Activated effector memory CD4-positive, alpha-beta T cell treated with anti-CD3 and anti-CD28 coated beads, Interleukin-2, amount 50 U/mL, for 16 hours (primary cell): ENCODE measurements at places on chromosomes 13 and 19.

DNA sequence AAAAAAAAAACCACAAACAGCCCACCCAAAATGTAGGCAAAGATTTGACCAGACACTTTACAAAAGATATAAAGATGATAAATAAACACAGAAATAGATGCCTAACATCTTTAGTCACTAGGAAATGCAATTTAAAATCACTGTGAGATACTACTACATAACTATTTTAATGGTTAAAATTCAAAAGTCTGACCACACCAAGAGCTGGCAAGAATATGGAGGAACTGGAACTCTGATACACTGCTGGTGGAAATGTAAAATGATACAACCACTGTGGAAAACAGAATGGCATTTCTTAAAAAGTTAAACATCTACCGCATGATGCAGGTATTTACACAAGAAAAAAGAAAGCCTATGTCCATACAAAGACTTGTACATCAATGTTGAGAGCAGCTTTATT is 26.8 kb downstream of the VWA8 start:
- no peak for DNase-seq

GRCh38 chr13:30720172-30720869 is 15.0 kb upstream of the ALOX5AP start:
- DNase-seq: no peak

DNA sequence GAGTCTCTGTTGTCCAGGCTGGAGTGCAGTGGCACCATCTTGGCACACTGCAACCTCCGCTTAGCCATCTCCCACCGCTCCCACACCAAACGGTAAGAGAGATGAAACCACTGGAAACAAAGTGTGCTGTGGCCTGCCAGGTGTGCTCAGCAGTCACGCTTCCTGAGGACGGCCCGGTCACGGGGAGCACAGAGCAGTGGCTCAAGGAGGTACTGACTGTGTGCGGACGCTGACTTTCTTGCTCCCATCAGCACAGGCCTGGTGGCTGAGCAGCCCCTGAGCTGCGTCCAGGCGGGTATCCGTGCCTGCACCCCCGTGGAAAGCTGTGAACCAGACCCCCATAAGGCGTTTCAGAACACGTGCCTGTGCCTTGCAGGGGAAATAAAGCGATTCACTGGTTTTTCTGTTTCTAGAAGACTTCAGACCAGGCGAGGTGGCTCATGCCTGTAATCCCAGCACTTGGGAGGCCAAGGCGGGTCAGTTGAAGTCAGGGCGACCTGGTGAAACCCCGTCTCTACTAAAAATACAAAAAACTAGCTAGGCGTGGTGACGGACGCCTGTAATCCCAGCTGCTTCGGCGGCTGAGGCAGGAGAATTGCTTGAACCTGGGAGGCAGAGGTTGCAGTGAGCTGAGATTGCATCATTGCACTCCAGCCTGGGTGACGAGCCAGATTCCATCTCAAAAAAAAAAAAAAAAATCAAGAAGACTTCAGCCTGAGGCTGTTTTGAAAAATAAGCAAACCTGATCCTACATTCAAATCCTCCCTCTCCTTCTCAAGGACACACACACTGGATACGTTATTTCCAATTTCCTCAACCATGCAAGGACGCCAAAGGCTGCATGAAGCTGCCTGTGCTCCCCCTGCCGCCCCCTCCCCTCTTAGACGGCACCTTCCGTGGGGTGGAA is 25.5 kb downstream of the ADPRHL1 start:
- no peak for DNase-seq

- no peak for DNase-seq
These were observed 103.6 kb upstream of the MYO16 start for GRCh38 chr13:108525827-108526226.

DNA sequence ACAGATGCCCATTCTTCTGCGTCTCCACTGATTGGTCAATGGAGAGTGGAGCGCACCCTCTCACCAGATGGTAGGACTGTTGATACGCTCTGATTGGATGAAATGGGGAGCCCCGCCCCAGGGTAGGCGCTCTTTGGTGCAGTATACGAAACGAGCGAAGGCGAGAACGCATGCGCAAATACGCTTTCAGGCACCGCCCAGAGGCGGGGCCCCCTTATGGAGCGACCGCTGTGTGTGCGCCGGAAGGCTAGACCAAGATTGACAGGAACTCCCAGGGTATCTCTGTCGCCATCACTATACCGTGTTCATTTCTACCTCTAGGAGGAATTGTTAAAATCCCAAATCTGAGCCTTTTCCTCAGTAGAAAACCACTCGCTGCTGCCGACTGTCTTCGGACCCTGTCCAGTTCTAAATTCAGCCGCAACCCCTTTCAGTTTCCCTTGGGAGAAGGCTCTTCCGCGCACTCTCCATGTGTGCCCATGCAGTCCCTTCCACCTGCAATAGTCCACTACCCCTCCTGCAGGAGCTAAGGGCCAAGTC is 720 bp upstream of the HNRNPL start:
- peak; percentile 99 for DNase-seq

DNA sequence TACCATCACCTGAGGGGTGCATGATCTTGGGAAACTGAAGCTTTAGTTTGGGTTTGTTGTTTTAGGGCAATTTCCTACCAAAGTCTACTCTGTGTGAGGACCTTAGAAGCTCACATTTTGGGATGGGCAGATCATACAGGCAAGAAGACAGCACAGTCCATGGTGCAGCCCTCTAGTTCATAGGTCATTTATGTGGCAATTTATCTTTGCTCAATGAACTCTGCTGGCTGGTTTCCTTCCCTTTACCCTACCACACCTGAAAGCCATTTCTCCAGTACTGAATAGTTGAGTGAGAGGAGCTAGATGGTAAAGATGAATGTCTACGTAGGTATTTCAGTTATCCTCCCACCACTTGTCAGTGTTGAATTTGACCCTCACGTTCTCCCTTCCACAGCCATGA is 87.5 kb upstream of the KLF12 start:
- no peak for DNase-seq

DNA sequence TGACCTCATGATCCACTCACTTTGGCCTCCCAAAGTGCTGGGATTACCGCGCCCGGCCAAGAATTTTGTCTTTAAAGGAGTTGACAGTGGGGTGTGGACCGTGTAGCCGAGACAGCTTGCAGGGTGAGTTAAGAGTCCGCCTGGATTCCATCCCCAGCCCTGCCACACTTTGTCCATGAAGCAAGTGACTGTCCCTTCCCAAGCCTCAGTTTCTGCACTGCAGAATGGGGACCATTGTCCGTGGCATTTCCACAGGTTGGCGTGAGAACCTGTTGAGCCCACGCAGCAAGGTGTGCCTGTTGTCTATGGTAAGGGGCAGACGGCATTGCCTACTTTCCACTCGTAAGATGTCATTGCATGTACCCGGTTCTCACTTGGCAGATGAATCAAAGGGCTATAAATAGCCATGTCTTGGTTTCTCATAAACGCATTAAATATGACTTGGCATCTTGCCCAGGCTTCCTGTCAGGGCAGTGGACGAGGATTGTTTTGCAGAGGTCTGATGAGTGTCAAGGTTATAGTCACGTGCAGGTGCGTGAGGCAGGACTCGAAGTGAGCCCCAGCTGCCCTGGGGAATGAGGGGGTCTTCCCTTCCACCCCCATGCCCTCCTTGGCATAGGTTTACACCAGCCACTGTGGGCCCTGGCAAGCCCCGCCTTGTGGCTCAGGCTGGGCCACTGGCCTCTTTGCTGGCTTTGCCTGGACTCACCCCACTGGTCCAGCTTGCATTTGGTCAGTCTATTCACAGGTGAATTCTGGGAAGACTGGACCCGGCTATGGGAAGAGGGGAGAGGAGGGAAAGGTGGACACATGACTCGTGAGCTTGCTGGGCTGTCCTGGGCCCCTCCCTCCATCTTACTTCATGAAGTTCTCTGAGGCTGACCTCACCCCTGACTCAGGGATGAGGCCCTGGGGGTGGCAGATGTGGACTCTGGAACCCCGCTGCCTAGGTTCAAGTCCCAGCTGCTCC is 14.6 kb downstream of the FAM187B start:
- DNase-seq: peak; percentile 89

DNA sequence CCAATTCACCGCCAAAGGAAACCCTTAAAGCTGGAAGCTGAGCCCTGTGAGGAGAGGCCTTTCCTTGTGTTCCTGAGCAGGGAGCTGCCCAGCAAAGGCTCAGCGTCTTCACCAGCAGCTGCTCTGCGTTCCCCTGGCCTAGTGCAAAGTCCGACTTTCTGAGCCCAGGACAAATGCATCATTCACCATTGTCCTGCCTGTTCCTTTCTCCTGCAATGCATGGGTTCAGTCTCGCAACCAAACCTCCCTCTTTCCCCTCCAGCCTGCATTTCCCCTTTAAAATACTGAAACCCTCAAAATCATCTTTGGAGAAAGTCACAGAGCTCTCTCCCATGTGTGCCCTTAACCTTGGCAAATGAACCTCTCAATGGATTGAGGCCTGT is 12.9 kb upstream of the TMEM255B start:
- no peak for DNase-seq

DNA sequence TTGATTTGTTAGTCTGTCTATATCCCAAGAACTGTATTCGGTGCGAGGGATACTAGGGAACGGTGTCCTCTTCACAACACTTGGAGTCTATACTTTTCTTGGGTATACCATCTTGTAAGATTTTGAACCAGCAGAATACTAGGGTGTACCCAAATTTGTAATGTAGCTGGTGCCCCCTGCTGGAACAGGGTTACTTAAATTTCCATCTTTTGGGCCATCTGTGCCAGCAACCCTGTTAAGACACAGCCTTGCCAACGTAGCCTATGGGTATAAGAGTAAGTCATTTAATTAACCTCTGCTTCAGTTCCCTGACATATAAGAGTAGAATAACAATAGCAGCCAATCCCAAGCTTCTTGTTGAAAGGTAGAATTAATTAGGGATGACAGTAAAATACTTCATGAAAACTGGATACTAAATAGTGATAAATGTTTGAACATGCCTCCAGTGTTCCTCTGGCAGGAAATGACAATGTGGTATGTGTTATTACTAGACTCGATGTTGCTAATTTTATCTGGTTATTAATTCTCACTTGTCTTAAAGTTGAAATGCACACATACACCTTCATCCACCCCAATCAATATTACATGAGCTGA is 607.6 kb downstream of the FGF9 start:
- peak; percentile 83 for DNase-seq

DNA sequence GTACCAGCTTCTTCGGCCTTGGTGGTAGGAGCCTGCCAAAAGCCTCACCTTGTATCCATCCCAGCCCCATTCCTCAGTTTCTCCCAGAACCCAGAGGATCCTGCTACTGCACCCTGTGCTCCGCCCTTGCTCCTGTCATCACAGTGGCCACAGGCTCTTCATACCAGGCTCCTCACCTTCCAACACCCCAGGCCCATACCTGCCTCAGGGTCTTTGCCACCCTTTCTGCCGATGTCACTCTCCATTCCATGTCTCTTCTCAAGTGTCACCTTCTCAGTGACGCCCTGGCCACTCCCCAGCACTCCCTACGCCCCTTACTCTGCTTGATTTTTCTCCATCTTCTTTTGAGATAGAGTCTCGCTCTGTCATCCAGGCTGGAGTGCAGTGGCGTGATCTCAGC is 2.0 kb upstream of the SRRM5 start:
- DNase-seq: no peak

- DNase-seq: no peak
These were observed 4.1 kb downstream of the GGN start for GRCh38 chr19:38383743-38384142.

GRCh38 chr13:35216131-35216530 is 260.4 kb downstream of the MAB21L1 start:
- DNase-seq: no peak

DNA sequence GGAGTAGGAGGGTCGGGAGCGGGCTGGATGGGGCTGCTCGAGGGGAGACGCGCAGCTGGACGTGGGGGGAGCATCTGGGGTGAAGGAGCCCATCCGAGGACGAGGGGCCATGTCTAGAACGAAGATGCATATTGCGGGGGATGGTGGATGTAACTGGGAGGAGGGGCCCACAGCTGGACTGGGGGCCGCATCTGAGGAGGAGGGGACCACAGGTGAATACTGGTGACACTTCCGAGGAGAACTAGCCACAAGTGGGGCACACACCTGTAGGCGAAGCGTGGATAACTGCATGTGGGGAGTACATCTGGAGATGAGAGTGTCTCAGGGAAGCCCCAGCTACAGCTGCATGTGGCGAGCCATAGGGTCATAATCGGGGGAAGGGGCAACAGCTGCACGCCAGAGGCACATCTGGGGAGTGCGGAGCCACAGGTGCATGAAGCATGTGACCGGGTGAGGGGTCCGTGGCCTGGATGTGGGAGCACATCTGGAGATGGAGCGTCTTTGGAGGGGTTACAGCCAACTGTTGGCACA is 402 bp downstream of the ZSWIM9 start:
- DNase-seq: peak; percentile 67

GRCh38 chr13:28324181-28324789 is 170.6 kb downstream of the FLT1 start:
- DNase-seq: peak; percentile 72

DNA sequence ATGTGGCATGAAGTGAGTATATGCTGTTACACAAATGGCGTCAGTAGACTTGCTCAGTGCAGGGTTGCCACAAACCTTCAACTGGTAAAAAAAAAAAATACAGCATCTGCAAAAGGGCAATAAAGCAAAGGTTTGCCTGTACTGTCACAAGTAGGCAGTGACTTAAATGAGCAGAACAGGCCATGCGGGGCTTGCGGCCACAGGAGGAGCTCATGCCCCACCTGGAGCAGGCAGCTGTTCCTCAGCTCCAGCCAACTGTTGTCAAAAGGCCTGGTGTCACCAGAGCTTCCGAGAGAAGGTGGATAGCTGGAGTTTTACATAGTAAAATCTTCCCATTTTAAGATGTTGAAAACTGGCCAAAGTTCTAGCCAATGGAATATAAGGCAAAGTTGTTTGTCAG is 7.7 kb downstream of the ATP7B start:
- no peak for DNase-seq

GRCh38 chr13:27952876-27953675 is 16.0 kb downstream of the CDX2 start:
- DNase-seq: no peak
